H4 (cell line): ENCODE measurements at places on chromosomes 2 and 18. TPM values are rescaled to one million over a fixed set of nuclear protein-coding genes. Genes with fewer than 3 reads are reported as not detected.

ATP6V1C2 gene
- 0.04 TPM in 2 replicates for total RNA-seq

SMAD2 gene
- total RNA-seq = 102 and 113 TPM in 2 replicates

UNC80 gene
- not detected in 2 replicates for total RNA-seq

DES gene
- total RNA-seq = 0.68 and 1.2 TPM in 2 replicates

SCN7A gene
- total RNA-seq = not detected in 2 replicates

SERPINB11 gene
- total RNA-seq = not detected in 2 replicates

- DNase-seq = peak; percentile 54
Measured at GRCh38 chr2:72793798-72794440, 31.9 kb downstream of the EXOC6B start.

GRCh38 chr2:81481994-81482368 is 1177.4 kb upstream of the LRRTM1 start:
- peak; percentile 94 for DNase-seq

DNA sequence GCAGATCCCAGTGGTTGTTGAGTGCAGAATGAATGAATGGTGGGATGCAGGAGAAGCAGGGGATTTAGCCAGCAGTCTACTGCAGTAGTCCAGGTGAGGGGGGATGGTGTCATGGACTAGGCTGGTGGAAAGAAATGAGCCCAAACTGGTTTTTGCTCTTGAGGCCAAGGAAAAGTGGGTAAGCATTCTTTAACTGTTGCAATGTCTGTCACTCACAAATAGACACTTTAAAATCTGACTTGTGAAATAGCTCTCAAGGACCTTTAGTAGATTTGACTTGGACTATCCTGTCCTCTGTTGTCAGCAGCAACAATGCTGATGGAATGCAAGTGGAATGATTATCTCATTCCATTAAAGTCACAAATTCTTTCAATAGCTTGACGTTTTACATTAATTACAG is 37.5 kb upstream of the STK17B start:
- no peak for DNase-seq

DNA sequence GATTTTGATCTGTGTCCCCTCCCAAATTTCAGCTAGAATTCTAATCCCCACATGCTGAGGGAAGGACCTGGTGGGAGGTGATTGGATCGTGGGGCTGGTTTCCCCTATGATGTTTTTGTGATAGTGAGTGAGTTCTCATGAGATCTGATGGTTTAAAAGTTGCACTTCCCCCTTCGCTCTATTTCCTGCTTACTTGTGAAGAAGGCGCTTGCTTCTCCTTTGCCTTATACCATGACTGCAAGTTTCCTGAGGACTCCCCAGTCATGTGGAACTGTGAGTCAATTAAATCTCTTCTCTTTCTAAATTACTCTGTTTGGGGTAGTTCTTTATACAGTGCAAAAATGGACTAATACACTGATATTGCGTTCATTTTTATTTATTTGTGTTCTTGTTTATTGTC is 636.8 kb upstream of the LINC00305 start:
- DNase-seq = no peak

DNA sequence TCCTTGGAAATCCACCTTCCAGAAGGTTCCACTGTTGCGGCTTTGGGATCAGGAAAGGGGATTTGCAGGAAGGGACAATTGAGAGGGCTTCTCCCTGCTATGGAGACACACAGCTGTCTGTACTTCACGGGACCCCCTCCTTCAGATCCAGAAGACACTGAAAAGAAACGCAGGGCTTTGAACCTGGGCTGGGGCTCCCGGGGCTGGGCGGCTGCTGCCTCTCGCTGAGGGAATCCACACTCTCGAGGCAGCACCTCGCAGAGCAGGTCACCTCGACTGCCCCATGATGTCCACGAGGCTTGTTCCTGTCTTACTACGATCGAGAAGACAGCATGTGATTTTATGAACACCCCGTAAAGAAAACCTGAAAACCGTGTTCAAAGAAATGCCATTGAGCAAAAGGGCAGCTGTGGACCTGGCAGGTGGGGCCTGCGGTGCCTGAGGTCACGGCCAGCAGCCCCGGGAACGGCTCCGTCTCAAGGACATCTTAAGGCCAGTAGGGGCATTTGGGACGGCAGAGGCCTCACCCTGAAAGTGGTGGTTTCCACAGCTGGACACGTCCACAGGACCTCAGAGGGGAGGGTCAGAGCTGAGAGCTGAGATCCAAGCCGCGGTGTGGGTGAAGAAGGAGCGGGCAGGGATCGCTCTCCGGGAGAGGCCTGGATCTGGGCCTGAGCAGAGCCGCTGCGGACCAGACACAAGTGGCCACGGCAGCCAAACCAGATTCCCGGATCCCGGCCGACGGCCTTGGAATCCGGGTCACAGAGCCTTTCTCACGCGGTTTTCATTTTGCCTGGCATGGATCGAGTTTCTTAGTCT is 165.7 kb downstream of the RTP5 start:
- DNase-seq = no peak

DNA sequence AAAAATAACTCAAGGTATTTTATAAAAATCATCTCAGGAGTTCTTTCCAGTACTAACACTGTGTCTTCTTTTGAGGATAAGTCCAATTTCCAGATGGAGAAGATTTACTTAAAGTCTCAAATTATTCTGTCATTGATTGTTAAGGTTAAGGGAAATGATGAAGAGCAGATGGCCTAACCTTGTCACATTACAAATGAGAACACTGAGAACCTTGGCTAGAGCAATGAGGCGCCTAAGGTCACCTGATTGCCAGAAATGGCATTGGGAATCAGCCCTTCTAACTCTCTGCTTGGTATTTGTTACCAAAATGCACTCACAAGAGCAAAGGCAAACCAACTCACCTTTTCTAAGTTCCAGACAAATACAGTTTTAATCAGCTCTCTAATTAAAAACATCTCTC is 835.1 kb downstream of the RNF144A start:
- no peak for DNase-seq

- DNase-seq = no peak
Measured at GRCh38 chr2:127313406-127313805, 19.5 kb upstream of the ERCC3 start.

- no peak for DNase-seq
Measured at GRCh38 chr2:191611614-191612013, 66.3 kb upstream of the NABP1 start.

DNA sequence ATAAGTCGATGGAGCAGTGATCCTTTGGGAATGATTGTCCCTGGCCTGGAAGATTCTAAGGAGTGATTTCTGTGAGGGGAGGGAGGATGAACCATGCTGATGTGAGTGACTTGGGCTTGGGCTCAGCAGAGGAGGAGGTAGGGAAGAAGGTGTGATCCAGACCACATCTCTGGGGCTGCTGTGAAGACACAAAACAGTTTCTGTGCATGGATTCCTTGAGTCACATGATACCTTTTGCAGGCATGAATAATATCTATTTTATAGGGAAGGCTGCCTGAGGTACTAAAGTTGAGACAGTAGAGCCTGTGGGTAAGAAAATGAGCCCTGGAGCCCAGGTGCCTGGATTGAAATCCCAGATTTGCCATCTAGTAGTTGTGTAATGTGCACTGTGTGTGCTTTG is 29.8 kb downstream of the SLC1A4 start:
- no peak for DNase-seq

DNA sequence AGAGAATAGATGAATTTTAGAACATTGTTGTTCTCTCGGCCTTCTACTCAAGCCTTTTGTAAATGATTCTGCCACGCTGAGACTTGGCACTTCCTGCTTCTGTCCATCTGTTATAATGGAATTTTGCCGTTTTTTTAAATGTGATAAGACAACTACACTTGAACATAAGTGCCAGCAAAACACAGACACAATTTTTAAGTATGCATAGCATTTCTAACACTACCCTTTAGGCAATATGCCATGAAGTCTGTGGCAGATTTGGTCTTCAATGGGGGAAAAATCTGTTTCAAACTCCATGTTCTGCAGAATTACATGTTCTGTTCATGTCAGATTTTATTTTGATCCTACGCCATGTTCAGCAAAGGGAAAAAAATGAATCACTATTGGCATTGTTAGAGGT is 1170.7 kb upstream of the SLC39A10 start:
- DNase-seq = no peak

GRCh38 chr2:59693231-59693959 is 860.1 kb downstream of the BCL11A start:
- no peak for DNase-seq

DNA sequence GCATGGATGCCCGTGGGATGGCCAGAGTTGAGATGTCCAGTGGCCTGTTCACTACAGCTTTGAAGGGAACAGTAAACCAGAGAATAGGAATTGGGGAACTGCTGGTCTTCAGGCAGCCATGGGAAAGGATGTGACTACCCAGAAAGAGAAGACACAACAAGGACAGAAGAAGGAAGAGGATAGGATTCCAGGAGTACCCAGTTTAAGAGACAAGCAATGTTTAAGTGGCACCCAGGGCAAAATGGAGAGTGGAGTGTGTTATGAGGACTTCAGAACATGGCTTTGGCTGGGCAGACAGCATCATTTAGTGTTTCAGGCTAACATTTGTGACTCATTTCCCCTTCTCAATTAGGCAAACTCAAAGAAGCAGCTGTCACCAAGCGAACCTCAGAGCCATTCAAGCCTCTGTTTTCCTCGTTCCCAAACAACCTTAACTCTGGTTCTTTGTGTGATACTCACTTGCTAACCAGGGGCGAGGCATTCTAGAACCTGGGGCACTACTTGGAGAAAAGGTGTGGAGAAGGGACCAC is 4.0 kb upstream of the FAM124B start:
- DNase-seq = no peak

DNA sequence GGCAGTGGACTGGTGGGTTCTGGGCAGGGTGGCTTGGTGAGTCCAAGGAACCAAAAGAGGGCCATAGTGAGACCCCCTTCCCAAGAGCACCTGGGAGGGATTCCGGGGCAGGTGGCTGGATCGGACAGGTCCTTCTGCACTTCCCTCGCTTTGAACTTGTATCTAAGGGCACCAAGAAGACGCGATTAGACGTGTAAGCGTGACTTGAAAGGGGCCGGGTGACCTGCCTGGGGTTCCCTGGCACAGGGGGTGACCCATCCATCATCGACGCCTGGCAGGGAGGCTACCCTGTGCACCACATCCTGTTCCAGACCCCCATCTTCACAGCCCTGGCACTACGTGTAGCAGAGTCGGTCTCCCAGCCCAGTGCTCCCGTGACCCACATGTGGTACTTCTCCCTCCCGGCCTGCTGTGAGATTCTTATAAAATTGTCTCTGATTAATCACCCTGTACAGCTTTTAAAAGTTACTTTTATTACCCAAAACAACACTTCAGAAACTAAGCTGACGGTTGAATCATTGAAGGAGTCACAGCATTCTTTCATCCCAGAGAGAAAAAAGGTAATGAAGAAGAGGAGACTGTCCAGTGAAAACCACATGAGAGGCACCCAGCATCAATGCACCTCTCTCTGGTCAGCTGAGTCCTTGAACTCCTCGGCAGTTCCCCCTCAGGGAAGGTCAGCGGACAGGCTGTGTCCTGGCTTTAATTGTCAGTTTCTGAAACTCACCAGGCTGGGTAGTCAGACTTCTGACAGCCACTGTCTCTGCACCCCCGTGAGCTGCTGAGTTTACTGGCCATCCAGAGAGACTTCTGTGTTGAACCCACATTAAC is 13.0 kb downstream of the SH3BP4 start:
- DNase-seq = no peak

DNA sequence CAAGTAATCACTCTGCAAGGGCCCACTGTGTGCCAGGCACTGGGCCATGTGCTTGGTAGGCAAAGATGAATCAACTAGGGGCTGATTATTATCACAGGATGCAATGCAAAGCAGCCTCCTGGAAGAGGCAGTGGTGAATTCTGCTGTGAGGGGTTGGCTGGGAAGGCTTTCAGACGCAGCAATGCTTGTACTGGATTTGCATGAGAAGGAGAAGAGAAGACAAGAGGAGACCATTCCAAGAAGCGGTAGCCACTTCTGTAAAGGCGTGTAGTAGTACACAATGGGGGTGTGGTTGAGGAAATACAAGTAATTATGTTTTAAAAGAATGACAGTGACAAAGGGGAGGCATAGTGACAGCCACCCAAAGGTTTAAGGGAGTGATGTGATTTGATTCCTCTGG is 502.7 kb downstream of the PLCL1 start:
- DNase-seq = no peak

- no peak for DNase-seq
Measured at GRCh38 chr2:46387292-46387691, 90.1 kb downstream of the EPAS1 start.

- no peak for DNase-seq
Measured at GRCh38 chr2:194750926-194751325, 906.1 kb upstream of the SLC39A10 start.

DNA sequence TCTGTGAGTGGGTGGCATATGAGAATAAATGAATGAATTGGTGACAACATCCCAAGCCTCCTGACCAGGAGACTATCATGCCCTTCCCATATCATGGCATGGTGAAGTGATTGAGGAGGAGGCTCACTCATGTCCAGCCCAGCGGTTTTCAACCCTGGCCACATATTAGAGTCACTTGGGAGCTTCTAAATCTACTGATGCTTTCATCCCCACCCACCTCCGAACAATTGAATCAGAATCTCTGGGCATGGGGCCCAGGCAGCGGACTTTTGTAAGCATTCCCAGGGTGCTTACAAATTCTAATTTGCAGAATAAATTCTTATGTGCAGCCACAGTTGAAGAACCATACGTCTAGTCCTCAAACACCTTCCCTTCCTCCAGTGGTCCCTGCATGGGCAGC is 81.7 kb upstream of the SEC11C start:
- peak; percentile 26 for DNase-seq

DNA sequence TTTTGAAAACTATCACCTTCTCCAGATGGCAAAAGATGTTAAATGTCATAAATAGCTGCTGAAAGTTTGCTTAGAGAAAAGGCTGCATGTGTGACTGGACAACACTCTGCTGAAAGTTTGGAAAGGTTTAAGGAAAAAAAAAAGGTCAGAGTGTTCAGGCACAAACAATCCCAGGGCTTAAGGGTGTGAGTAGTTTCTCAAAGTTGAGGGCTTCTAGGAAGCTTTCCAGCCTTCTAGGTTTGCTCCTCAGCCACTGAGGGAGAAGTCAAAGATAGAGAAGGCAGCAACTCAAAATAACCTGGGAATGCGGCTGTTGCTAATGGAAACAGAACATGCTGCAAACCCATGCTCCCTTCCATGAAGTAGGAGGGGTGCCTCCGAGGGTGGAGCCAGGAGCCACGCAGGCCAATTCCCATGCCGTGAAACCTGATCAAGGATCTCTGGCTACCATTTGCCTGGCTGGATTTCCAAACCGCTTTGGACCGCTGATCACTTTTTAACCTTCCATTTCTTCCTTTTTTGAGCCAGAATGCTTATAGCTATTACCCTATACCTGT is 88.0 kb downstream of the TEX51 start:
- DNase-seq = no peak

DNA sequence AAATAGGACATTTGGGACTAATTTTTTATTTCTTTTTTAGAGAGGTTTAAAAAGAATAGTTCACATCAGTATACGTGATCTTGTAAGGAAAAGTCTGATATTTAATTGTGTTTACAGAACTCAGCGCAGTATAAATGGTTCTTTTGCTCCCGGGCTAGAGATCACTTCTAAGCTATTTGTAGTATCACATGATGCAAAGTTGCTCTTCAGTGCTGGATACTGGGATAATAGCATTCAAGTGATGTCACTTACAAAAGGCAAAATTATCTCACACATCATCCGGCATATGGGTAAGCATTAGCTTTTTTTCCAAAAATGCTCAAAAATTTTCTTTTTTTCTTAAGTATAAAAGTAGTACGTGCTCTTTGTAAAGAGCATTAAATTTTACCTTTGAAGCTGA is 37.4 kb upstream of the CYP20A1 start:
- no peak for DNase-seq

GRCh38 chr18:48485828-48486405 is 52.9 kb upstream of the CTIF start:
- DNase-seq = no peak
